ENCODE measurements at places on chromosomes 1 and 21. TPM values are rescaled to one million over a fixed set of nuclear protein-coding genes. Genes with fewer than 3 reads are reported as not detected.

Gene RNASEL
- total RNA-seq, result 5.0 TPM

Gene LENEP
- total RNA-seq, result 1.8 TPM

Gene CLCNKB
- total RNA-seq, result not detected

Gene C1orf185
- total RNA-seq, result not detected
